ENCODE measurements at places on chromosomes 5 and 9. TPM values are rescaled to one million over a fixed set of nuclear protein-coding genes. Genes with fewer than 3 reads are reported as not detected.

- H3K27me3 ChIP-seq, result peaks cover 49% of the 10 kb centered on the region
- no peak overlapping the region for H3K4me3 ChIP-seq
- H3K4me1 ChIP-seq, result no peaks in the 10 kb centered on the region
- H3K27ac ChIP-seq, result no peak overlapping the region
- H3K36me3 ChIP-seq, result peaks cover 6% of the 10 kb centered on the region
- no peak for DNase-seq
These were observed 169.1 kb upstream of the CLINT1 start for GRCh38 chr5:158027806-158028775.

GRCh38 chr5:151075698-151076331 lies 5.0 kb downstream of the TNIP1 start:
- peaks cover 12% of the 10 kb centered on the region for H3K36me3 ChIP-seq
- no peak for DNase-seq
- H3K27ac ChIP-seq, result peak overlapping the region; percentile 100
- H3K27me3 ChIP-seq, result no peaks in the 10 kb centered on the region
- H3K4me3 ChIP-seq, result peak overlapping the region; percentile 95

- peaks cover 5% of the 10 kb centered on the region for H3K4me1 ChIP-seq
- H3K4me3 ChIP-seq, result no peak overlapping the region
- peaks cover 7% of the 10 kb centered on the region for H3K27me3 ChIP-seq
- no peak for DNase-seq
- H3K27ac ChIP-seq, result no peak overlapping the region
- no peaks in the 10 kb centered on the region for H3K36me3 ChIP-seq
These were observed 114.5 kb downstream of the PALM2AKAP2 start for GRCh38 chr9:109894473-109894872.

Gene SCGB3A2
- total RNA-seq, result not detected

- H3K27me3 ChIP-seq, result no peaks in the 10 kb centered on the region
- DNase-seq, result no peak
- peaks cover 3% of the 10 kb centered on the region for H3K4me1 ChIP-seq
- no peak overlapping the region for H3K27ac ChIP-seq
- no peak overlapping the region for H3K4me3 ChIP-seq
These were observed 865.0 kb upstream of the ACO1 start for GRCh38 chr9:31519424-31519823.

DNA sequence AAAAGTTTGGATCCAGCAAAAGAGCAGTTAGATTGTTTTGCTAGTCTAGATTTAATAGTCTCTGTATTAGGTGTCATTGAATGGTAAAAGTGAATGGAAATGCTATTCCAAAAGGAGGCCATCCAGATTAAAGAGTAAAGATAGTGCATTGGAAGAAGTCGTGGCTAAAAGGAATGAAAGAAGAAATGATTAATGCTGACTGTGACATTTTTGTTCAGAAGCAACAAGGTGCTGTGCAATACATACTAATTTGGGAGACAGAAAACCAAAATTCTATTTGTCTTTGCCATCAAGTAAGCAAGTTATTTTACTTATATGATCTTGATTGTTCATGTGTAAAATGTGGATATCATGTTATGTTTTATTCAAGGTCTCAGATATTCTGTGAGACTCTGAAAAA lies 85.1 kb downstream of the GPBP1 start:
- H3K4me3 ChIP-seq, result no peak overlapping the region
- H3K4me1 ChIP-seq, result peaks cover 27% of the 10 kb centered on the region
- no peak for DNase-seq
- H3K36me3 ChIP-seq, result peaks cover 18% of the 10 kb centered on the region

DNA sequence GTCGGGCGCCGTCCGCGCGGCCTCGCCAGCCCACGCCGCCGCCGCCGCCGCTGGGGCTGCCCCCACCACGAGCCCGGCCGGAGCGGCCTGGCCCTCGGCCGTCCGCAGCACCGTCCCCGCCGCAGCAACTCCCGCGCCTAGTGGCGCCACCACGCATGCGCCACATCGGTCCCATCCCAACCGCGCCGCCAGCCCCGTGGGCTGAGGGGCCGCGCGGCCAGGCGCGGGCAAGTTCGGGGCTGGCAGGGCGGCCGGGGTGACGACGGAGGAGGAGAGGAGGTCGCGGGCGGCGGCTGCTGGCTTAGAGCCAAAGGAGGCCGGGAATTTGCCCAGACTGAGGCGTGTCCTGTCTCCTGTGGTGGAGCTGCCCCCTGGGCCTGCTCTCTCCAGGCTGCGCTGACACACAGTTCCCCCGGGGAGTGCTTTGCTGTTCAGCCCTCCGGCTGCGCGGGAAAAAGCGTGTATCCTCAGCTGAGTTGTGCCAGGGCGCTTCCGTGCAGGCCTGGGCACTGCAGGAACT lies at the start of gene TUSC1:
Gene TUSC1, minus strand, starts transcription at position 298 of the 520 bp plus-strand sequence. Its CDS starts 132 bp downstream, at position 166.
- no peak within 1 kb of the TSS for H3K27ac ChIP-seq
- no peaks in the 10 kb centered on the region for H3K36me3 ChIP-seq
- no peaks in the 10 kb centered on the region for H3K27me3 ChIP-seq

Gene JAKMIP2
- 4.1 TPM for total RNA-seq

DNA sequence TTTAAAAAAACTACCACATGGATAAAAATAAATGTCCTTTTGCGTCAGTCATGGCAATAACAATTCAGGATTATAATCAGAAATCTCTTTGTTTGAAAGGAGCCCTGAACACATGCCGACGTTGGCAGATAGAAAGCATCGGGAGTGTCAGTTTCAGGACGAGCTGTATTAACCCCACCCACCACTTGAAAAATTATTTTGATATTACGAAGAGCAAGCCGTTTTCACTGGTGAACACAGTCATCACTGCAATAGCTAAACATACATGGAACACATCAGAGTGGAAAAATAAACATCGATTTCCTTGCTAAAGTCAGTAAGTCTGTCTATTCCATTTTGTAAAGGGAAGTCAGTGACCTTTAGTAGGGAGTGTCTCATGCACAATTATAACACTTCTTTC lies 266.4 kb upstream of the FBXL7 start:
- DNase-seq, result no peak
- no peak overlapping the region for H3K4me3 ChIP-seq
- no peaks in the 10 kb centered on the region for H3K36me3 ChIP-seq
- no peaks in the 10 kb centered on the region for H3K4me1 ChIP-seq
- H3K27ac ChIP-seq, result no peak overlapping the region

- H3K27ac ChIP-seq, result peak overlapping the region; percentile 67
- DNase-seq, result no peak
These were observed 80.5 kb downstream of the STK10 start for GRCh38 chr5:172107571-172107970.

- H3K4me3 ChIP-seq, result peak overlapping the region; percentile 89
- H3K27me3 ChIP-seq, result peaks cover 65% of the 10 kb centered on the region
- H3K4me1 ChIP-seq, result peaks cover 16% of the 10 kb centered on the region
- H3K36me3 ChIP-seq, result peaks cover 13% of the 10 kb centered on the region
- no peak for DNase-seq
- no peak overlapping the region for H3K27ac ChIP-seq
These were observed 781 bp downstream of the NRG2 start for GRCh38 chr5:140042393-140042642.

DNA sequence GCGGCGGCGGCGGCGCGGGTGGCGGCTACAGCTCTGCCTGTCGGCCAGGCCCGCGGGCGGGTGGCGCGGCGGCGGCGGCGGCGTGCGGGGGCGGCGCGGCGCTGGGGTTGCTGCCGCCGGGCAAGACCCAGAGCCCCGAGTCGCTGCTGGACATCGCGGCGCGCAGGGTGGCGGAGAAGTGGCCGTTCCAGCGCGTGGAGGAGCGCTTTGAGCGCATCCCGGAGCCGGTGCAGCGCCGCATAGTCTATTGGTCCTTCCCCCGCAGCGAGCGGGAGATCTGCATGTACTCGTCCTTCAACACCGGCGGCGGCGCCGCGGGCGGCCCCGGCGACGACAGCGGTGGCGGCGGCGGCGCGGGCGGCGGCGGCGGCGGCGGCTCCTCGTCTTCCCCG lies 296 bp downstream of the ZSWIM6 start:
- H3K27ac ChIP-seq, result peak overlapping the region; percentile 89
- peaks cover 24% of the 10 kb centered on the region for H3K27me3 ChIP-seq
- H3K4me1 ChIP-seq, result peaks cover 47% of the 10 kb centered on the region
- peak overlapping the region; percentile 94 for H3K4me3 ChIP-seq
- peaks cover 9% of the 10 kb centered on the region for H3K36me3 ChIP-seq

Gene LCN1
- total RNA-seq, result not detected

GRCh38 chr9:76323490-76323889 lies 70.7 kb downstream of the RFK start:
- DNase-seq, result no peak
- peaks cover 4% of the 10 kb centered on the region for H3K36me3 ChIP-seq
- H3K27ac ChIP-seq, result no peak overlapping the region
- peaks cover 2% of the 10 kb centered on the region for H3K4me1 ChIP-seq

Gene ADAMTS16
- not detected for total RNA-seq

DNA sequence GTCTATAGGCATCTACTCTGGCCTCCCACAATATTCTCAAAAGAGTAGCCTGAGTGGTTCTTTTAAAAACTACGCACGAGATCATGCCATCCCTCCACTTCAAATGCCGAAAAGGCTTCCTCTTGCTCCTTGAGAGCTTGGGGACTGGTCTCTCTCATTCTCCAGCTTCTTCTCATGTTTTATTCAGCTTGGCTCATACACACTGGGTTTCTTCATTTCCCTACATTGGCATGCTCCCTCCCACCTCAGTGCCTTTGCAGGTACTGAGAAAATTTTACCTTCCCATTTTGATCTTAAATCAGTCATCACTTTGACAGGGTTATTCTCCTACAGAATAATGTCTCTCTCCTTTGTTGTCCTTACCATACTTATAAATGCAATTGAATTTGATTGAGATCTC lies 20.4 kb downstream of the PRLR start:
- peaks cover 24% of the 10 kb centered on the region for H3K27me3 ChIP-seq
- no peaks in the 10 kb centered on the region for H3K36me3 ChIP-seq
- H3K4me1 ChIP-seq, result no peaks in the 10 kb centered on the region
- DNase-seq, result no peak

- H3K36me3 ChIP-seq, result no peaks in the 10 kb centered on the region
- peaks cover 28% of the 10 kb centered on the region for H3K4me1 ChIP-seq
- DNase-seq, result no peak
- peak overlapping the region; percentile 95 for H3K27ac ChIP-seq
- H3K27me3 ChIP-seq, result peaks cover 7% of the 10 kb centered on the region
- H3K4me3 ChIP-seq, result no peak overlapping the region
These were observed 41.9 kb upstream of the RIC1 start for GRCh38 chr9:5587024-5587423.

Gene IL5
- total RNA-seq, result not detected

GRCh38 chr9:109319626-109320241 lies 1.1 kb downstream of the EPB41L4B start:
- H3K4me1 ChIP-seq, result peaks cover 4% of the 10 kb centered on the region
- no peak for DNase-seq
- peaks cover 75% of the 10 kb centered on the region for H3K27me3 ChIP-seq
- H3K36me3 ChIP-seq, result peaks cover 8% of the 10 kb centered on the region
- H3K4me3 ChIP-seq, result peak overlapping the region; percentile 83

Gene RGS3
- total RNA-seq, result 17.4 TPM

Gene FGF18
- 0.50 TPM for total RNA-seq

Gene IL31RA
- not detected for total RNA-seq

DNA sequence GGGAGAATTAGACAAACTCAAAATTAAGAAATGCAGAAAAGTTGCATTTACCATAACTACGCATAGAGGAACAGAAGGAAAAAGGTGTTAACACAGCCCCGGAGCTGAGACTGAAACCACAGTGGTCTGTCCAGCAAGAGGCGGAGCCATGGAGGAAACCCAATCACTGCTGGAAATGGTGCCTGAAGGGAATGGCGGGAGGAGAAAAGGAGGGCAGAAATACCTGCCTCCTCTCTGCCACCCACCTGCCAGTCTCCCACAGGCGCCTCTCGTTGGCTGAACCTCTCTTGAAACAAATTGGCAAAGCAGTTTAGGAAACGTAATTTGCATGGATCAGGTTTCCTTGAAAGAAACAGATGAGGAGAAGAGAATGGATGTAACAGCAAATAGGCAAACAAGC lies 9.7 kb upstream of the PRKACG start:
- no peak overlapping the region for H3K4me3 ChIP-seq
- DNase-seq, result no peak
- H3K27me3 ChIP-seq, result peaks cover 9% of the 10 kb centered on the region
- peaks cover 36% of the 10 kb centered on the region for H3K4me1 ChIP-seq

- H3K4me1 ChIP-seq, result peaks cover 17% of the 10 kb centered on the region
- no peak overlapping the region for H3K4me3 ChIP-seq
- no peak for DNase-seq
- H3K36me3 ChIP-seq, result no peaks in the 10 kb centered on the region
- H3K27ac ChIP-seq, result no peak overlapping the region
- H3K27me3 ChIP-seq, result no peaks in the 10 kb centered on the region
These were observed 566.4 kb downstream of the RAB3C start for GRCh38 chr5:59149271-59149670.

- peaks cover 25% of the 10 kb centered on the region for H3K4me1 ChIP-seq
- peak overlapping the region; percentile 59 for H3K27ac ChIP-seq
- no peak overlapping the region for H3K4me3 ChIP-seq
- no peak for DNase-seq
- H3K36me3 ChIP-seq, result no peaks in the 10 kb centered on the region
- no peaks in the 10 kb centered on the region for H3K27me3 ChIP-seq
These were observed 11.9 kb downstream of the LPCAT1 start for GRCh38 chr5:1511651-1512540.

GRCh38 chr5:129460936-129461710 lies 1.0 kb downstream of the ADAMTS19 start:
- peak overlapping the region; percentile 54 for H3K4me3 ChIP-seq
- H3K27me3 ChIP-seq, result peaks cover 37% of the 10 kb centered on the region
- H3K27ac ChIP-seq, result no peak overlapping the region

Gene CTNND2
- 1.6 TPM for total RNA-seq

Gene PPIC
- total RNA-seq, result not detected

DNA sequence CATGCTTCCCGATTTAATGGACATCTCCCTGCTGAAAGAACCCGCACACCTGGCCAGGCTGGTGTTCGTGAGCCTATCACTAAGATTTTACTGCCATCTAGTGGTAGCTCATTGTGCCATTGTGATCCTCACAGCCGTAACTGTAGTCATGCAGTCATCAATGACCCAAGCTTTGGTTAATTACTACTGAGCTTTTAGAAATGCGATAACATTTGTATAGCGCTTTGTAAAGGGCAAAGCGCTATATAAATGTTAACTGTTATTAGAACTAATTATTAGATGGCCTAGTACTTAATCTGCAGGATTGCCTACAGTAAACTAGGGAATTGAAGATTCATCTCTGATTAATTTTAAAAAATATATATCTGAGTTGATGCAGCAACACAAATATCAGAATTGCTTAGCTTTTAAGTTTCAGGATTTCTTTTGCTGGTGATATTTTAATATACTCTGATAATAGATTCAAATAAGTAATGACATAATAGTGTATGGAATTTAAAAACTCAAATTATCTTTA lies 90.2 kb downstream of the HACD4 start:
- peak; percentile 14 for DNase-seq
- peaks cover 6% of the 10 kb centered on the region for H3K36me3 ChIP-seq
- H3K27me3 ChIP-seq, result no peaks in the 10 kb centered on the region
- H3K4me3 ChIP-seq, result no peak overlapping the region
- H3K4me1 ChIP-seq, result peaks cover 2% of the 10 kb centered on the region

Data from T-helper 17 cell (primary cell).